GF-D8 (cell line): ENCODE measurements at places on chromosomes 2 and 18.

DNA sequence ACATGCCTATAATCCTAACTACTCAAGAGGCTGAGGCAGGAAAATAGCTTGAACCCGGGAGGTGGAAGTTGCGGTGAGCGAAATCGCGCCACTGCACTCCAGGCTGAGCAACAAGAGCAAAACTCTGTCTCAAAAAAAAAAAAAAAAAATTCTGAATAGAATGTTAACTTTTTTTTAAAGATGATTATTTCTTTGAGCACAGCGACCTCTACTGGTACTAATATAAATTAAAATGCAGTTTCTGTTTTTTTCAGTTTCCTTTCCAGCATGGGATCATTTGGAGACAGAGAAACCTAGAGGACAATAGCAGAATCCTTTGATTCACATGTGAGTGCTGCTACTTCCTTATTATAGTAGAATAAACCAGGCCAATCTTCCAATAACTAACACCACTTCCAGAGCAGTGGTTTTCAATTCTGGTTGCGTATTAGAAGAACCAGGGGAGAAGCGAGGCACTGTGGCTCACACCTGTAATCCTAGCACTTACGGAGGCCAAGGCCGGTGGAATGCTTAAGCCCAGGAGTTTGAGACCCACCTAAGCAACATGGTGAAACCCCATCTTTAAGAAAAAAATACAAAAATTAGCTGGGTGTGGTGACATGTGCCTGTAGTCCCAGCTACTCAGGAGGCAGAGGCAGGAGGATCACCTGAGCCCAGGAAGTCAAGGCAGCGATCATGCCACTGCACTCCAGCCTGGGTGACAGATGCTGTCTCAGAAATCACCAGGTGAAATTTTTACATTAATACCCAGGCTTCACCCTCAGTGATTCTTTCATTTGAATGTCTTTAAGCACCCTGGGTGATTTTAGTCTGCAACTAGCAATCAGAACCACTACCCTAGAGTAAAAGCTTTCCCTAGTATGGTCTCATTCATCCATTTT lies 10.1 kb downstream of the SRSF7 start:
- peak; percentile 40 for DNase-seq

DNA sequence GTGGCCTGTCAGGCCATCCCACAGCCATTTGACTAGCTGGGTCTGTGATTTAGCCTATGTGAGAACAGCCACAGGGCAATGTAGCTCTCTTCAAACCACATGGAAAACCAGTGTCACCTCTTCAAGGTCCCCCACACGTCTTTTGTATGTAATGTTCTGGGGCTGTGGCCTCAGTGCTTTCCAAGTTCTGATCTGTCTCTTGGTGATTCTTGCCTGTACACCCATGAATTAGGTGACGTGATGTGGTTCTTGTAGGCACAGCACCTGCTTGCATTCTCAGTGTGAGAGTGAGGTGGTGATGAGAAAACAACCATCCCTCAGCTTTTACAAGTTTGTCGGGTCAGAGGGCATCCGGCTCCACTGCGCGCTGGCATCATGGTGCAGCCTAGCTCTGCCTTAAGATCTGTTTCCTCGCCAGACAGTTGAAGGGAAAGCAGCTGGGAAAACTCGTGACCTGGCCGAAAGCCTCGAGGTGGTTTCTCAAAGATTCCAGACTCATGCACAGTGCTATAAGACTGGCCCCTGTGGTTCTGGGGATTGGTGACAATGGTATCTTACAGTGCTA lies 125.8 kb downstream of the TANC1 start:
- no peak for DNase-seq

DNA sequence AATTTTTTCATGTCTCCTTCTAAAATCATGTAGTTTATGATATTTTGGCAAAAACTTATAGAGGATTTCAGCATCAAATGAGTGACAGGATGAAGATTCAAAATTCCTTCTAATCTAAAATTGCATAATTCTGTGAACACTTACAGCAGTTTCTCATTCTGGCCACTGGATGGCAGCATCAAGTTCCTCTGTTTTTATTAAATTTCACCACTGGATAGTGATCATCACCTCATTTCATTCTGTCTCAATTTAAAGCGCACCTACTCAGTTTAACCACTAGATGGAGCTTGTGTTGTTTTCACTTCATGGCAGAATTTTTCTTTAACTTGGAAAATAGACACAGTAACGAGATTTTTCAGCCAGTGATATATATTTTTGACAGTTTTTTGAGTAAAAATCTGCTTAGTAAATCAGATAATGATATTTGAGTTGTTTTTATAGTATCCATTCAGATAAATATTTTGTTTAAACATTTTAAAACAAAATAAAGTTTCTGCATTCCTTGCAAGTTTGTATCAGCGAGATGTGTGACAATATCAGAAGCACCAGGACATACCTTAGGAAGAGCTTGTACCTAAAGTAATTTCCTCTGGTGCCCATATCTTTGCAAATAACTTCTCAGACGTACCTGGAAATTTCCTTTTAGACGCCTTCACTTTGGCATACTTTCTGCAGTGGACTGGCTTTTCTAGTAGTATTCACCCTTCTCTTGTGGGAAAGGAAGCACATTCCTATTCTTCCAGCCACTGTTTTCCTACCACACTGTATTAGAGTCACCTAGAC lies 94.7 kb upstream of the ARHGAP15 start:
- peak; percentile 75 for DNase-seq

DNA sequence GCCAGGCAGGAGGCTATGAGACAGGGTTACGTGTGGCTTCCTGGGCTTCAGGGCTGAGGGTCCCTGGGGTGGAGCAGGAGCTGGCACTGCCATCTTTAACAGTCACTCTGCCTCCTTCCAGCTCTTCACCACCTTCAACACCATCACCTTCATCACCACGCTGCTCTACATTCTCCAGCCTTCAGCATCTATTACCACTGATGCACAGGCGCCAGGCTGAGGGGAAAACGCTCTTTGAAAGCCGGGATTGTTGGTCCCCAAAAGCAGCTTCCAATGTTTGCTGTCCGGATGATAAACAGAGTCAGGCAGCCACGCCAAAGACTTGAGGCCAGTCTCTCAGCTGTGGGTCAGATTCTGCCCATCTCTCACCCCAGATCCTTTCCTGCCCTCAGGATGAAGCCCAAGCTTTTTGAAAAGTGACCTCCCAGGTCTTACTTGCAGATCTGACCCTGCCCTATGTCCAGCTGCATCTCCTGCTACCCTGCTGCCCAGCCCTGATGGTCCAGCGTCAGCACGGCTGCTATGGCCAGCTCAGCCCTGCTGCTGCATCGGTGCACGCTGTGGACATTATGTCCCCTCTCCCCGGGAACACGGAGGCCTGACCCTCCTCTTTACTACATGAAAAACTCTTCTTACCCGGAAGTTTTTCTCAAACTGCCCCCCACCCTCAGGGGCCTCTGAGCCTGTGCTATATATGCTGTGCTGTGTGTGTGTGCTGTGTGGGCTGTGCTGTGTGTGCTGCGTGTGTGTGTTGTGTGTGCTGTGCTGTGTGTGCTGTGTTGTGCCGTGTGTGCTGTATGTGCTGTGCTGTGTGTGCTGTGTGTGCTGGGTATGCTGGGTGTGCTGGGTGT lies 31.2 kb upstream of the MAL start:
- no peak for DNase-seq

DNA sequence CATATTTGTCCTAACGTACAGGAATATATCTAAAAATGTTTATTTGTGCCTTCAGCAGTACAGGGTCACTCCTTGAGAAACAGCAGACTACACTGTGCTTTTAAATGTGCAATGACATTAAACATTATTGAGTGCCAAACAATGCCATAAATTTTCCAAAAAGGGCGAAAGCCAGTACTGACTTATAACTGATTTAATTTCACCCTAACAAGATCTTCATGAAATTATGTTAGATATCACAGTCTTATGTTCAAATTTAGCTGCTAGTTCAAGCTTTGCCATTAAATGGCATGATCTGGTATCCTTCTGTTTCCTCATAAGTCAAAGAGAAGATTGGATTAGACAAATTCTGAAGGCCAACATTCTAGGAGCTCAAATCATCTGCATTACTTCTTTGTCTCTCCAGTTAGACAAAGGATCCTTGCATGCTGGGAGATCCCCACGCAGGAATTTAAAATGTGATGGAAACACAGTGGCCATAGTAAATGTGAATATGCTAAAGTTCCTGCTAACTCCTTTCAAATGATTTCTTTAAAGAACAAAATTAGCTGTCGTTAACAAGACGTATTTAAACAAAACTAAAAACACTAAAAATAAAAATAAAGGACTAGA lies 129.3 kb upstream of the STON1 start:
- no peak for DNase-seq

GRCh38 chr2:241931084-241931975 lies 61.8 kb downstream of the RTP5 start:
- no peak for DNase-seq

GRCh38 chr2:25297738-25298137 lies 44.0 kb downstream of the DNMT3A start:
- no peak for DNase-seq

- no peak for DNase-seq
These were observed 149.6 kb upstream of the APCDD1 start for GRCh38 chr18:10304853-10305252.
